Activated CD8-positive, alpha-beta memory T cell treated with anti-CD3 and anti-CD28 coated beads for 1 hour (primary cell): ENCODE measurements at places on chromosomes 6 and 20.

GRCh38 chr6:90387383-90387775 lies 90.7 kb upstream of the BACH2 start:
- DNase-seq: no peak

DNA sequence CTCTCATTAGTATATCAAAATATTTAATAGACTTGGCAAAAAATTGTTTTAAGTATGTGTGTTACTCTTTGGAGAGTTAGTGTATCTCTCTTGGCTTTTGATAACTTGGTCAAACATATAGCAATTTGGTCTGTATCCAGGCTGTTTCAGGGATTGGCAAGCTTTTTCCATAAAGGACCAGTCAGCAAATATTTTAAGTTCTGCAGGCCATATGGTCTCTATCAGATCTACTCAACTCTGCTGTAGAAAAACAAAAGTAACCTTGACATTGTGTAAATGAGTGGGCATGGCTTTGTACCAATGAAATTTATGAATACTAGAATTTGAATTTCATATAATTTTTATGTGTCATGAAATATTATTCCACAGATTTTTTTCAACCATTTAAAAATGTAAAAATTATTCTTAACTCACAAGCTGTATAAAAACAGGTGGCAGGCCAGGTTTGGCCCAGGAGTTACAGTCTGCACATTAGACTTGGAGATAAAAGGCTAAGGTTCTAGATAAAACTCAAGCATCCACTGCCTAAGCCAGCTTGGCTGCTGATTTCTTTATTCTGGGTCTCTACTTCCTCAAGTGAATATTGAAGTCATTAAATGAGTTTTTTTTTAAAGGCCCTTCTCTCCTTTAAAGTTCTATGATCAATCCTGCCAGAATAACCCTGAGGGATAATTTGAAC lies 13.7 kb downstream of the GSTA4 start:
- DNase-seq: no peak

- DNase-seq: no peak
These were observed 168.2 kb downstream of the AKAP7 start for GRCh38 chr6:131303338-131303930.

DNA sequence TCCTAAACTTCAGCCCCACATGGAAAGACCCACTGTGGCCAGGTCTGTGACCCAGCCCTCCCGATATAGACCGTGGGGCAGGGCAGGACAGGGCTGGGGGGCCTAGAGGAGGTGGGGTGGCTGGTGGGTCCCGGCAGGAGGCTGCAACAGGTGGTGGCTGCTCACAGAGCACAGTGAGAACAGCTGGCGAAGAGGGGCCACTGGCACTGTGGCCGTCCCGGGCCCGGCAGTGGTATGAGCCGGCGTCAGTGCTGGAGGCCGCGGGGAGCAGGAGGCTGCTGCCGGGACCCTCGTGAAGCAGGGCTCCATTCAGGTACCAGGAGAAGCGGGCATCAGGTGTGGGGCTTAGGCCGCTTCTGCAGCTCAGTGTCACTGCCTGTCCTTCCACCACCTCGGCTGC lies 13.4 kb downstream of the SIGLEC1 start:
- no peak for DNase-seq

DNA sequence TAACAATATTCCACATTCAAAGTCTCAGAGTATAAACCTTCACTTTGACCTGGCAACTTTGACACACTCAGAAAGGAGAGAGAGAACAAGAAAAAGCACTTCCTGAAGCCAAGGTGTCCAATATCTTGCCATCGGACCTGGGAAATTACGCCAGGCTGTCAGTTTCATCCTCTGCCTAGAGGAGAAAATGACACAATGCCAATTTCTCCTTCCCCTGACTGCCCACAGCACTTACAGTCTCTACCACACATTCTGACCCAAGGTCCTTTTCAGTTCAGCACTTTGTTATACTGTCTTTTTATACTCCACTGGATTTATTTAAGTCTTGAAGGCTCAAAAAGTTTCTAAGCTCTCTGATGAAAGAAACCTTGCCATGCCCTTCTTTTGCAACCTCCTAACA lies 250.4 kb downstream of the GMPR start:
- no peak for DNase-seq

- no peak for DNase-seq
These were observed 9.9 kb downstream of the MOG start for GRCh38 chr6:29666826-29667130.

- DNase-seq: no peak
These were observed 399.1 kb downstream of the BTBD3 start for GRCh38 chr20:12316794-12317193.

DNA sequence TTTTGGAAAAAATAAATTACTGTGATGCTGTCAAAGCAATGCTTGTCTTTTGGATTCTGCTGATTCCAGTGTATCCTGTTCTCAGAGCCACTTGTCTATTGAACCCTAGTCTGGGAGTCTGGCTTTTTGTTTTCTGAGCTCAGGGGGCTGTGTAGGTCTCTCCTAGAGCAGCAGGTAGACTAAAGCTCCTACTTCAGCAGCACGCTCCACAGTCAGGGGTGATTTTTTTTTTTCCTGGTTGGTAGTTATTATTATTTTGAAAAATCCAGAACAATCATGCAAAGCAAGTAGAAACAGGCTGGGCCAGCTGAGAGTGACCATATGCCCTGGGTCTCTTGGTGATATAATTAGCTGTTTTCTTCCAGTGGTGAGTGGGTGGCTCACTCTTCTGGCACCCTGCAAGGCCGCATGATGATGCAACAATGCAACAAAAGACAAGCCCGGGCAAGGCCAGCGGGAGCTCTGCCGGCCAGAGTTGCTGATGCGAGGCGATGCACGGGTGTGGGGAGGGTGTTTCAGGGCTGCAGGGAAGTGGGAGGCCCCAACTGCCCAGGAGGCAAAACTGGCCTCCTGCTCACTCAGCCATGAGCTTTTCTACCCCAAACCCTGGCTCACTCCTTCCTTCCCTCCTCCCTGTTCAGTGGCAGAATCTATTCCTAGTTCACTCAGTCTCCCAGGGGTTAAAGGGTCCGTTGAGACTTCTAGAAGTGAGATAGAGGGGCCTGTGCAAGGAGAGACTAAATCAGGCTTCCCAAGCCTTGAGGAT lies 11.5 kb upstream of the CDKN1A start:
- DNase-seq: no peak

DNA sequence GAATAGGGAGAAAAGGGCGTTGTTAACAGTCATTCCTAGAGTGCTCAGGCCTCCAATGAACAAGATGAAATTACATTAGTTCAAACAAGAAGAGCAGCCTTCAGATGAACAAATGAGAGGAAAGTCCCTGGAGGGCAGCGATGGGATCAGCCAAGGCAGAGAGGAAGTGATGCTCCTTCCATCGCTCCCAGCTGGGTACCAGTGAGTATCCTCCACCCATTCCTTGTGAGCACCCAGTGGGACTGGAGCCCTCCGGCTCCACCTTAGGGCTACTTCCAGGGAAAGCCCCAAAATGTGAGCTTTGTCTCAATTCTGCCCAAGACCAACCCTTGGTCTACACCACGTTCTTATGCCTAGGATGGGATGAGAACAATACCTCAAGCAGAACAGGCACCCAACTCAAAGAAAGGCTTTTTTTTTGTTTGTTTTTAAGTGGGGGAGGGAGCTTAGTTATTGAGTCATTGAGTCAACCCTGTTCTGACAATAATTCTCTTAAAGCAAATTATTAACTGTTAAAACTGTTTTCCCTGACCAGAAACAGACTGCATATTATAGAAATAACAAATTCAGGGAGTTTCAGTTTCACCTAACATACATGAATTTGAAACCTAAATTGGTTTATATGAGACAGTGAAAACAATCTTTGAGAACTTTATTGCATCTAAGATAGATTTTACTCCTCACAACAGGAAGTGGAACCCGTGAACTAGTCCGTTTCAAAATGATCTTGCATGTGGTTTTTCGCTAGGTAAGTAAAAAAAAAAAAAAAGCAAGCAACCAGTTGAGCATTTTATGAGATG lies 106.9 kb downstream of the IPCEF1 start:
- no peak for DNase-seq

DNA sequence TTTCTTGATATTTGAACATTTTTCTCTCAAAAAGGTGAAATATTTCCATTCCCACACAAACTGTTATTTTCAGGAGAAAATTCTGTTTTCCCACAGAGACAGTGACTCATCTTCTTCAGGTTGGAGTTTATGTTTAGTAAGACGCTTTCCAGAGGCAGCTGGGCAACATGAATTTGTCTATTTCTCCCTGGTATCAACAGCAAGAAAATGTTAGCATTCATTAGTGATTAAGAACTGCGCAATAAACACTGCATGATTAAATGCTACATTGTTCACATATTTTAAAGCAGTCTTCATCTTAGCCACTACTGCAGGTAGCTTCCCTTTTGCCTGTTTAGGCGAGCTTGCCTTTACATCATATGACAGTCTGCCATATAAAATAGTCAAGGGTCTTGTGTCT lies 295.7 kb downstream of the C6orf118 start:
- DNase-seq: no peak

DNA sequence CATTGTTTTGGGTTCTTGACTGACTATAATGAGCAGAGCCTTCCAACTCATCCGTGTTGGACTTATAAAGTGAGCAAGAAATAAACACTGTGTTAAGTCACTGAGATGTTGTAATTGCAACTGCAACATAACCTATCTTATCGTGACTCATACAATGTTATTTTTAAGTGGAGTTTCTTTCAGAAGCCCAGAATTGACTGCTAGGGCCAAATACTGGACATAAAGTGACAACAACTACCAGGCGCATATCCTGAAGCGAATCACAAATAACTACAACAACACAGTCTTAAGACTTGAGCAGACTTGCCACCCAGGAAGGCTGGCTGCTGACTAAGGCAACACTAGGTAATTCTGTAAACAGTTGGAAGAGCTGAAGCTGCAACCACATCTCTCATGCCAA lies 326.6 kb downstream of the COL12A1 start:
- DNase-seq: no peak

DNA sequence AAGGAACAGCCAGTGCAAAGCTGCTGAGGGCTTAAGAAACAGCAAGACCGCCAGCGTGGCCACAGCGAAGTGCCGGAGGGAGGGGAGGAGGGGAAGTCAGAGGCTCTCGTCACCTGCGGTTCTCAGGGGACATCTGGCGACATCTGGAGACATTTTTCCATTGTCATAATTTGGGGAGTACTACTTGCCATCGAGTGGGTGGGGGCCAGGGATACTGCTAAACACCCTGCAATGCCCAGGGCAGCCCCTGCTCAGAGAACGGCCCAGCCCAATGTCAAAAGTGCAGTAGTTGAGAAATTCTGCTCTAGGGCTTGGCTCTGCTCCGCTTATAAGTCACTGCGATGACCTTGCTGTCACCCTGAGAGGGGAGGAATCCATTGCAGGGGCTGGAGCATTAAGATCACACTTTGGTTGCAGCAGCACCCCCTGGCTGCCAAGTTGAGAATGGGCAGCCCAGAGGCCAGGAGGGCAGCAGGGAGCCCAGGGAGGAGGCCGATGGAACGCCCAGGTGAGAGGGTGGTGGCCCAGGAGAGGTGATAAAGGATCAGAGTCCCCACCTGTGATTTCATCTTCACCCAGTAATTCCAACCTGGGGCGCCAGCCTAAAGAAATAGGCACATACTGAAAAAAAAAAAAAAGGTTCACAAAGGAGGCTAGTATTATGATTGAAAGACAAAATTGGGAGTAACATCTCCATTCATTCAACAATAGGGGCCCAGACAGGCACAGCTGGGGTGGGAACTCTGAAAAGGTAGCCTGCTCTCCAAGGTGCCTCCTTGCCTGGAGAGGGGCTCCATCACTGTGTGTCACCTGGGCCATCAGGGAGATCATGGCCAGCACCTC lies 218.2 kb downstream of the BMP7 start:
- no peak for DNase-seq

DNA sequence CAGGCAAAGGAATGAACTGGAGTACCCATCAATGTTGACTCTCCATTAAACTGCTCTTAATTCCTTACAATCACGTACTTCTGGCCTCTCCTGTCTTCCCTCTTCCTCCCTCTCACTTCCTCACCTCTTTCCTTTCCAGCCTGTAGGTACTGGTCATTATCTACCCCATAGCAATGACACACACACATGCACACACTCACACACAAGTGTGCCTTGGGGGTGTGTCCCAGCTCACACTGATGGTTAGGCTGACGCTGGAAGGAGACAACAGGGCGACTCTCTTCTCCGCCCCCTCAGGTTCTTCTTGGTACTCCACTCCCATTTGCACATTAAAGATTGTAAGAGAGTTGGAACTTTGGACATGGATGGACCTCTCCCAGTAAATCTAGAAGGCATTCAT lies 14.0 kb upstream of the SERPINB9 start:
- DNase-seq: no peak

DNA sequence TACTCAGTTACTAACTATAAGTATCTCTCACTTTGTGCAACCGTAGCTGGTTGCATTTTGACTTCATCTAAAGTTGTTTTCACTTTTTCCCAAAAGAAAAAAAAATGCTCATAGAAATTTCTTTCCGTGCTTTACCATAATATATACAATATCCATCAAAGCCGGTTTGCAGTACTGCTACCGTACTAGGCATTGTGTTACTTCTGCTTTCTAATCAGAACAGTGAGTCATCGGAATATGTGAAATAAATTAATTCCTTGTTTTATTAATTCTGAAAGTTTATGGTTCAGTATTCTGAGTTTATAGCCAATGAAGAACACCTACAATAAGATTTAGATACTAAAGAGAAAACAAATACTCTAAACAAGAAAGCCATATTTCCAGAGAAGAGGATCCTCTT lies 72.5 kb downstream of the TNFRSF21 start:
- DNase-seq: no peak

DNA sequence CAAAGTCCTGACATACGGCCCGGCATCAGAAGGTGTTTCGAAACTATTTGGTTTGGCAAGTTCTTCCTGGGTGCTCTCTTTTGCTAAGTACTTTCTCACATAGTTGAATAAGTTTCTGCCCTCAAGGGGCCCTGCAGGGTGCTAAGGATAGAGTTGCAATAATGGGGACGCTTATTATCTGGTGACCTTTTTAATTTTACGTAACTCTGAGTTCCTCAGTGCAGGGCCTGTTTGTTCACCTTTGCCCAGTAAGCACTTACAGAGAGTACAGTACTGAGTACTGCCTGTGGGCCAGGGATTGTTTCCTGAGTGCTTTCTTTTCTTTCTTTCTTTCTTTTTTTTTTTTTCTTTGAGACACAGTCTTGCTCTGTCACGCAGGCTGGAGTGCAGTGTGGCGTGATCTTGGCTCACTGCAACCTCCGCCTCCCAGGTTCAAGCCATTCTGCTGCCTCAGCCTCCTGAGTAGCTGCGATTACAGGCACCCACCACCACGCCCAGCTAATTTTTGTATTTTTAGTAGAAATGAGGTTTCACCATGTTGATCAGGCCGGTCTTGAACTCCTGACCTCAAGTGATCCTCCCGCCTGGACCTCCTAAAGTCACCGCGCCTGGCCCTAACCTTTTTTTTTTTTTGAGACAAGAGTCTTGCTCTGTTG lies 4.5 kb upstream of the PXMP4 start:
- no peak for DNase-seq

DNA sequence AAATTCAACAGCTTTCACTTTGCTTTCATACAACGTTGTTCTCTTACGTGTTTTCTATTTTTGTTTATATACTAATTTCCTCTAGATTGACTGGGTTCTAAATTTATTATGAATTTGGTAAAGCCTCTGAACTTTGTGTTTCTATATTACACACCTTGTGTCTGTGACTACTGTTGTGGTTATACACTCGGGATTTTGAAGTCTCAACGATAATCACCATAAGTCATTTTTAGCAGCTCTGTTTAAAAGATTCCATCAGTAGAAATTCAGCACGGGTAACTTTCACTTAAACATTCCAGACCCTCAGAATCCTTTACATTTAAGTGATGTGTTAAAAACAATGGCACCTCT lies 31.8 kb upstream of the HBS1L start:
- no peak for DNase-seq
